ENCODE measurements at places on chromosomes 6 and 20.

DNA sequence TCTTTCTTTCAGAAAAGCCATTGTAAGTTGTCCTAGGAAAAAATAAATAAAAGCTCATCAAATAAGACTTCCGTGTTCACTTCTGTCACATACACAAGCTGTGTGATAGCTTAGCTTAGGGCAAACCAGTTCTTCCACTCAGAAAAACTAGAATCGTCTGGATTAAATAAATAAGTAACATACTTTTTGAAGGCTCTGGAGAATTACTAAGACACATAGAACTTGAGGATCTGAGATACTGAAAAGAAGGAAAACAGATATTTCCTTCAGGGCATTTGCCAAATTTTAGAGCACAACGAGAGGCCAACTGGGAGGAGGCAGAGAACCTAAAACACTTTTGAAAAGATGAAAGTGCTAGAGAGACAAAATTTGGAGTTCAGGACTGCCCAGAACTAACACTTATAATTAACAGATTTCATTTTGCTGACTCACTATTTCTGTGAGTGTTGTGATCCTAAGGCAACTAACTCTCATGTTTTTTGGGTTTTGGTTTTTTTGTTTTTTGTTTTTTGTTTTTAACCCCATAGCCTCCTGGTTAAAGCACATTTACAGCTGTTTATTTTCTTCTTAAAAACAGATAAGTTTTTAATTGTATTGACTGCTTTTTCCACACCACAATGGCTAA, 38.7 kb upstream of the THEMIS start:
- DNase-seq = no peak

DNA sequence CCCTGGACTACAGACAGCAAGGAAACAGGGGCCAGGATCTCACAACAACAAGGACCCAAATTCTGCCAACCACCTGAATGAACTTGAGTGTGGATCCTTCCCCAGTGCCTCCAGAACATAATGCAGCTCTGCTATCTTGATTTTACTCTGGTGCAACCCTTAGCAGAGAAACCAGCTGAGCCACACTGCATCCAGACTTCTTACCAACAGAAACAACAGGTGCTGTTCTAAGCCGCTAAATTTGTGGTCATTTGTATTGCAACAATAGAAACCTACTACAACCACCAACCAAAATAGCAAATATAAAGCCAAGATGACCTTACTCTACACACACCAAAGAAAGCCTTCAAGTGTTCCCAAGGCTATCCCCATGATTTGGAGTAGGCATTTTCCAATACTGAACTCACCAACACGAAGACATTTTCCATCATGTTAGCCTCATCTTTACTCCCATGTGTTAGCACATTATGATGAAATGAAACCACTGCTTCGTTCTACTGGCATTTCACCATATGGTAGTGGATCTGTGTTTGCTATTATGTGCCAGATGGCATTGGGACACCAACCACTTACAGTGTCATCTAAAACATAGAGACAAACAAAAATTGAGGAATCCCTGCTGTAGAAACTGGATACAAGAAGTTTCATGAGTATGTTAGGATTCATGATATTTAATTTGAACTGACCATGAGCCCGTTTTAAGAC, 249.8 kb upstream of the ID4 start:
- DNase-seq = no peak

DNA sequence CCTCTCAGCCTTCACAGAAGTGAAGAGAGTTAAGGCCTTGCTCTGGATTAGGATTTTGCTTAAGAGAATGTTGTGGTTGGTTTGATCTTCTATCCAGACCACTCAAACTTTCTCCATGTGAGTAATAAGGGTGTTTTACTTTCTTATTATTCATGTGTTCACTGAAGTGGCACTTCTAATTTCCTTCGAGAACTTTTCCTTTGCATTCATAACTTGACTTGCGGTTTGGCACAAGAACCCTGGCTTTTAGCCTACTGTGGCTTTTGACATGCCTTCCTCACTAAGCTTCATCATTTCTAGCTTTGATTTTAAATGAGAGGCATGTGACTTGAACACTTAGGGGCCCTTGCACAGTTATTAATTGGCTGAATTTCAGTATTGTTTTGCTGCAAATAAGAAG, 166.1 kb upstream of the OPRM1 start:
- DNase-seq = no peak

- DNase-seq = no peak
Observed at GRCh38 chr6:137226697-137227096, 7.5 kb upstream of the IFNGR1 start.
